ENCODE measurements at places on chromosomes 1 and 21. TPM values are rescaled to one million over a fixed set of nuclear protein-coding genes. Genes with fewer than 3 reads are reported as not detected.

LCE1D gene
- total RNA-seq = not detected

WNT9A gene
- 3.5 TPM for total RNA-seq

GRCh38 chr1:160451859-160452232, 51.5 kb downstream of the VANGL2 start:
- DNase-seq = no peak

- DNase-seq = peak; percentile 65
Measured at GRCh38 chr1:156912861-156913808, 7.3 kb upstream of the LRRC71 start.
